ENCODE measurements at places on chromosomes 6 and 20.

DNA sequence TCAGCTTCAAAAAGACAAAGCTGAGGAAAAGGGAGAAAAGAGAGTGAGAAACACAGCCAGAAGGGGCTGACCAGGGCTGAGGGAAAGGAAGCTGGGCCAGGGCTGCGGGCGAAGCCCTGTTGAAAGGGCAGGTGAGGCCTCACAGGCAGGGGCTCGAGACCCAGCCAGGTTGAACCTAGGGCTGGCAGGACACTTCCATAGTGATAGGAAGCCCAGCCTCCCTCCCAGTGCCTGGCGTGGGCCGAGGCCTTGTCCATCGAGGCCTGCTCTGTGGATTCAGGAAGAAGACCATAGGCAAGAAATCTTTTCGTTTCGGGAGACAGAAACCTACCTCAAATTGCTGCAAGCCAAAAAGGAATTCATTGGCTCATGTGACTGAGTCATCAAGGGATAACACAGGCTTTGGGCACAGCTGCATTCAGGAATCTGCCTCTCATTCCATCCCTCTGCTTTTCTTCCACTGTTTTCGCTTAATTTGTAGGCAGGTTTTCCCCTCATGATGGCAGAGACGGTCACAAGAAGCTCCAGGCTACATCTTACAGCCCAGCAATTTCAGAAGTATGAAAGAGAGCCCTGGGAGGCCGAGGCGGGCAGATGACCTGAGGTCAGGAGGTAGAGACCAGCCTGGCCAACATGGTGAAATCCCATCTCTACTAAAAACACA, 311.1 kb upstream of the SULF2 start:
- DNase-seq = no peak

DNA sequence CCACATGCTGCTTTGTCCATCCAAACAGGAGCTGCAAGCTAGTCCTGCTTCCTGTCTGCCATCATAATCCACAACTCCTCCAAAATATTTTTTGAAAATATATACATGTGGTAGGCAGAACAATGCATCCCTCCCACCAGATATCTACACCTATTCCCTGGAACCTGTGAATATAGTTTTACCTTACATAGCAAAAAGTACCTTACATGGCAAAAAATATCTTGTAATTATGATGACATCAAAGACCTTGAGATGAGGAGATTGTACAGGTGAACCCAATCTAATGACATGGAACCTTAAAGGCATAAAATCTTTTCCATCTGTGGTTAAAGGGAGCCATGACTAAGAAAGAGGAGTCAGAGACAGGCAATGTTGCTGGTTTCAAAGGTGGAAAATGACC, 15.3 kb upstream of the RGS17 start:
- DNase-seq = no peak

- no peak for DNase-seq
Measured at GRCh38 chr6:26439151-26440125, 866 bp upstream of the BTN3A3 start.

- no peak for DNase-seq
Measured at GRCh38 chr20:42018979-42019378, 400.8 kb upstream of the CHD6 start.

GRCh38 chr20:47262365-47263013, 94.0 kb downstream of the ZMYND8 start:
- no peak for DNase-seq

DNA sequence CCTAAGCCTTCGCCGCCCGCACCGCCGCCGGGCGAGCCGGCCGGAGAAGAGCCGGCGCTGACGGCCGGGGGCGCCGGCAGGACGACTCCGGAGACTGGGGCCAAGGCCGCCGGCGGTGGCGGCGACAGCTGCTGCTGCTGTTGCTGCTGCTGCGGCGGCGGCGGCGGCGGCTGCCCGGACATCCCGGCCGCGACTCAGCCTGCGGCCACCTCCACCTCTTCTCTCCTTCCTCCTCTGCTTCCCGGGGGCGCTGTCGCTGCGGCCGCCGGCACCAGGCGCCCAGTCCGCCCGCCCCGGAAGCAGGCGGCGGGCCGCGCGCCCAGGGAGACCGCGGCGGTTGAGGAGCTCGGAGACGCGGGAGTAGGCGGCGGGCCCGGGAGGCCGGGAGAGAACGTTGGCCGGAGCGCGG, 307 bp downstream of the RANBP9 start:
- DNase-seq = peak; percentile 66

DNA sequence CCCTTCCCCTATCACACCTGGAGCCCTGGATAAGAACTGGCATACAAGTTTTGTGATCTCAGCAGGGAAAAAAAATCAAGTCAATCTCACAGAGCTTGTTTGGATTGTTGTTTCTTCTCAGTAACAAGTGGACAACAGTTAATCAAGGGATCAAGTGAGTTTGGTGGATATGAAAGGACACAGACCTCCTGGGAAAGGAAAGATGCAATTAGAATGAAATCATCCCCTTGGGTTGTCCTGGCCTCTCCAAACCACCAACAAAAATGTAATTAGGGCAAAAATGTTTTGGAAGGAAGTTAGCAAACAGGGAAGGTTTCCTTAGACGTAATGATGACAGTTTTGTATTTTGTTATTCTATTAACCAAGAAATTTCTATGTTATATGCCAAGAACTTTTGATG, 99.1 kb upstream of the PRDM1 start:
- DNase-seq = no peak

- no peak for DNase-seq
Measured at GRCh38 chr20:10603378-10603777, 70.4 kb downstream of the JAG1 start.

GRCh38 chr6:110446405-110446804, 30.0 kb downstream of the SLC22A16 start:
- DNase-seq = no peak

DNA sequence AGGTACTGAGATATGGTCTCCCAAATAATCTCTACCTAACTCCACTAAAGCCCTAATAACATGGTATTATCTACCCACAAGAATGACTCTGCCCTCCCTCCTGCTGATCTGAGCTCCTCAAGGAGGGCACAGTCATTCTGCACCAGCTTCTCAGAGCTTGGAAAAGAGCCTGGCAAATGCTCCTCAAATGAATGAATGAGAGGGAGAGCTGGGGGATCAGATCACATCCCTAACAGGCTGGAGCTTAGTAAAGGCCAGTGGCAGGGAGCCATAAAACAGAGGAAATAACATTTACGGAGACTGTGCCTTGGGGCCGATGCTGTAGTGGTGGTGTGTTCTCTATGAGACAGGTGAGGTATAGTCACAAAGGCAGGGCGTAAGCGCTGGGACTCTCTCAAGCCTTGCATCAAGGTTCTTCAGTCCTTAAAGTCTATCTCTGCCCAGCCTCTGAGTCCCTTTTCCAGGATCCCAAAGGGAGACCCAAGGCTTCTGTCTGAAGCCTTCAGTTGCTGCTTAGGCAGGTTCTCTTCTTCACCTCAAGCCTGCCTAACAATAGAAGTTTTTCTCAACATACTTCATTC, 7.2 kb upstream of the NNAT start:
- DNase-seq = no peak

DNA sequence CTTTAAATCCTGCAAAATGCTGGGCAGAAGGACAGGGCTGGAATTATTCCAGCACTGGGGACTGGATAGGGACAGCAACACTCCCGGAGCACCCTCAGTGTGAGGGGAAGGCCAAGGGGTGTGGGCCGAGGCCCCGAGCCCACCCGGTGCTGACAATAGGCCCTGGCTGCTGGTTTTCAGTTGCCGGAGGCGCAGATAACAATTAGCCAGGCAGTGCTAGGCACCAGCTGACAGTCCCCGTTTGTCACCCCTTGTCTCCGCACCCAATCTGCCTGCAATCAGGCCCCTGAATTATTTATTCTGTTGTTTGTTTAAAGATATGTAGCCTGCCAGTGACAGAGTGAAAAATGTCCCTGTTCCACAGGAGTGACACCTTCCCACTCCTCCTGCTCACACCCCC, 120.0 kb downstream of the GRM4 start:
- no peak for DNase-seq

GRCh38 chr20:40508821-40509220, 180.2 kb downstream of the MAFB start:
- no peak for DNase-seq

- DNase-seq = no peak
Measured at GRCh38 chr6:139370283-139370998, 4.0 kb downstream of the CITED2 start.

GRCh38 chr6:154350293-154350692, 6.3 kb downstream of the IPCEF1 start:
- DNase-seq = no peak

DNA sequence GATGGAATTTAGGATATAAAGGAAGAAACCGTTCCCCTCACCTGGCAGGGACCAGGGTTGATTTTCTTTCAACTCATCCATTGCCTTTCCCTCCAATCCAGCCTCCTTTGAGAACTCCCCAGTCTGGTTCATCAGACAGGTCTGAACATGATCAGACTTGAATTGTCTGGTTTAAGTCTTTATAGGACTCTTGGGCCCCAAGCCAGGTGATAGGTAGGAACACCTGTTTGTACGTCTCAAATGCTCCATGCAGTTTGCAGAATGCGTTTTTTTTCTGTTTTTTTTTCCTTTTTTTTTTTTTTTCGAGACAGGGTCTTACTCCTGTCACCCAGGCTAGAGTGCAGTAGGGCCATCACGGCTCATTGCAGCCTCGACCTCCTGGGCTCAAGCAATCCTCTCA, 4.1 kb upstream of the CEP250 start:
- no peak for DNase-seq

- no peak for DNase-seq
Measured at GRCh38 chr20:21270806-21271205, 32.3 kb upstream of the XRN2 start.

DNA sequence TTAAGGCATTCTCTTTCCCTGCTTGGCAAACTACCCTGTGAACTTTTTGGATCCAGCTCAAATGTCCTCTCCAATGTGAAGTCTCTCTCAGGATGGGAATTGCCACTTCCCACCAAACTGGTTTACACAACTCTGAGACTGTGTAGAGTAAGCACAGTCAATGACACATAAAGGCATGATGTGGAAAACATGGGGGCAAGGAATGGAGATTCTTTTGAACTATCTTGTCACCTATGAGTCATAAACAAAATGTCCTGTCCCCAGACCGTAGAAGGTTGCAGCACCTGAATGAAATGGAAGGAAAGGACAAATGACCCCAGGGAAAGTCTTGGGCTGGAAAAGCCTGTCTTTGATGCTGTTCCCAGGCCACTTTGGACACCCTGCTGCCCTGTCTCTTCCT, 11.0 kb upstream of the KIF13A start:
- DNase-seq = no peak

GRCh38 chr20:11957911-11958310, 40.2 kb downstream of the BTBD3 start:
- DNase-seq = no peak

DNA sequence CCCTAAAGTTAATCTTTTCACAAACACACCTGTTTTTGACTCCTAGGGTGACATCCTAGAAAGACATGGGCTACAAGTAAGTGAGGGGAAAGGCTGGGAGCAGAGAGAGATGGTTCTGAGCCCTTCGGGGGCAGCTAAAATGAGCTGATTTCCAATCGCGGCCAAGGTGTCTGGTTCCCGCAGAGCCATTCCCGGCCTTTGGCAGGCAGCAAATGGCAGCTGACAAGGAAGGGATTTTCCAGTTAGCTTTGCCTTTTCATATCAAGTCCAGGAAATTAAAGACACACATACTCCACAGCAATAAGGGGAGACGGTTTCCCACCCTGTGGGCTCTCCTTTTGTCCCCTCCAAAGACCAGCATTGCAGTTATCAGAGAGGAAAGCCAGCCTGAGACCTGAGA, 228.5 kb downstream of the ZMYND8 start:
- no peak for DNase-seq

DNA sequence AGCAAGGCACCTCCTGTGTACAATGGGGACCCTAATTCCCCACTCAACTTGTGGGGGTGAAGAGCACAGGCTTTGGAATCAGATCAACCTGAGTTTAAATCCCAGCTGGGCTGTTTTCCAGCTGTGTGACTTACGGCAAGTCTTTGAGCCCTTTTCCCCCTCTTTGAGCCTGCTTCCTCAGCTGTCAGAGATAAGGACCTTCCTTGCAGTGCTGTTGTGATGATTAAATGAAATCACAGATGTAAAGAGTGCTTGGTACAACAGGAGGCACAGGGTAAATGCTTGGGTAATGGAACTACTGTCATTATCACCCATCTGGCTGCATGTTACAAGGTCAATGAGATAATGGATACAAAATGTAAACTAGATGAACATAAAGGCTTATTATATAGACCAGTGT, 3.2 kb downstream of the SNX21 start:
- no peak for DNase-seq

DNA sequence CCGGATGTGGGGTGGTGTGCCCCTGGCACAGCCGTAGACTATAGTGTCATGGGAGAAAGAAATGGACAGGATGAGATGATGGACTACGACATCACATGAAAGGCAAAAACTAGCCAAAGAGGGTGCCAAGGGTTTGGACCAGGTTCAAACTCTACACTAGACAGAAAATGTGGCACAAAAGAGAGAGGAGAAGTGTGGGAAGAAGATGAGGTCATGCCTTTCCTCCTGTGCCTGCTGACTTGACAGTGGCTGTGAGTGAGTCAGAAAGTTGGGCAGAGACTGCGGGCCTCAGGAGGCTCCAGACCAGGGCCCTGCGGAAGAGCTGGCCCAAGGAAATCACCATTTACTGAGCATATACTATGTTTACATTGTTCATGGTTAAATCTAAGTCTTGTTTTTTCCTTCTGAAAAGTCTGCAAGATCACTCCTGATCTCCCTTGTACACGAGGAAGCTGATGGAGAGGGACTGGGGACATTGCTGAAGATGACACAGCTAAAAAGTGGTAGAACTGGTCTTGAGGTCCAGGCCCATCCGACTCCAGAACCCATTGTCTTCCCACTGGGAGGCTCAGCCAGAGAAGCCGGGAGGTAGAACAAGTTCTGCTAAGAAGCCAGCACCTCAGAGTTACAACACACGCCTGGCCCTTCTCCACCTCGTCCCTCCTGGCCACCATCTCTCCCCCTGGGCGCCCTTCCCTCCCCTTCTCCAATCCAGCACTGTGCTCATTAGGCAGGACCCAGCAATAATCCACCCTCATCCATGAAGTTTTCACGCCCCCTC, 35.6 kb downstream of the CNKSR3 start:
- no peak for DNase-seq

GRCh38 chr6:11278207-11278559, 45.7 kb upstream of the NEDD9 start:
- peak; percentile 47 for DNase-seq

GRCh38 chr6:6942091-6942490, 165.7 kb upstream of the RREB1 start:
- DNase-seq = no peak

DNA sequence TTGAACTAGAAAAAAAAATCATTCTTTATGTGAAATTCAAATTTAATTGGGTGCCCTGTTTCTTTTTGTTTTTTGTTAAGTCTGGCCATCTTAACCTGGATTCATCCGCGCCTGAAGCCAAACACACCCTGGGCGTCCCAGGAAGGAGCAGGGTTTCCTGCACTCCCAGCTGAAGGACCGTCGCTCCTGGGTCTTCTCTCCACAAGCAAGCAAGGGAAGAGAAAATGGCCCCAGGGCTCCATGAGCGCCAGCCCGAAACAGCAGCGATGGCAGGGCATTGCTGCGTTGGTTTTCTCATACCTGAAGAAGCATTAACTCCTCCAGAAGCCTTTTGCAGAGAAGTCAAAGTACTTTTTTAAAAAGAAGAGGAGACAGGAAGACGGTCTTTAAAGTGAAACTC, 105.4 kb upstream of the AFDN start:
- DNase-seq = no peak
